Stimulated activated CD8-positive, alpha-beta memory T cell treated with anti-CD3 and anti-CD28 coated beads, Interleukin-12 subunit alpha, Interleukin-12 subunit beta, amount 100 ng/mL, for 4 hours (primary cell): ENCODE measurements at places on chromosomes 7 and 10.

- no peak for DNase-seq
Measured at GRCh38 chr7:74033372-74034311, 5.7 kb downstream of the ELN start.

- DNase-seq: peak; percentile 44
Measured at GRCh38 chr10:22340329-22341189, 4.7 kb upstream of the SPAG6 start.

DNA sequence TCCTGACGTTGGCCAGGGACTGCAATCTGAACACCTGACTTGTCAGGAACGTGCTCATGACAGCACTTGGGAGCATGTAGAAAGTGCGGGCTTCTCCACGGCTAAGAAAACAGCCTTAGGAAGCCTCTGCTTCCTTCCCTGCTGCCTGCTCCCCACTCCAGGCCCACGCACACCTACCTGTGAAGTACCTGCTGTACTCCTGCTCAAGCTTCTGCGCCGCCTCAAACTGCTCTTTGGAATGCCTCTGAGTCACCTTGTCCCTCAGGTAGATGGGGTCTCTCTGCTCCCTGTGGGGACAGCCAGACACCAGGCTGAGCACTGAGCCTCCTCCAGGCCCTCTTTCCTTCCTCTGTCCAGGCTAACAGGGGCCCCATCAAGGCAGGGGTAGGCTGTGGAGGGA is 132.7 kb downstream of the DLG5 start:
- no peak for DNase-seq

DNA sequence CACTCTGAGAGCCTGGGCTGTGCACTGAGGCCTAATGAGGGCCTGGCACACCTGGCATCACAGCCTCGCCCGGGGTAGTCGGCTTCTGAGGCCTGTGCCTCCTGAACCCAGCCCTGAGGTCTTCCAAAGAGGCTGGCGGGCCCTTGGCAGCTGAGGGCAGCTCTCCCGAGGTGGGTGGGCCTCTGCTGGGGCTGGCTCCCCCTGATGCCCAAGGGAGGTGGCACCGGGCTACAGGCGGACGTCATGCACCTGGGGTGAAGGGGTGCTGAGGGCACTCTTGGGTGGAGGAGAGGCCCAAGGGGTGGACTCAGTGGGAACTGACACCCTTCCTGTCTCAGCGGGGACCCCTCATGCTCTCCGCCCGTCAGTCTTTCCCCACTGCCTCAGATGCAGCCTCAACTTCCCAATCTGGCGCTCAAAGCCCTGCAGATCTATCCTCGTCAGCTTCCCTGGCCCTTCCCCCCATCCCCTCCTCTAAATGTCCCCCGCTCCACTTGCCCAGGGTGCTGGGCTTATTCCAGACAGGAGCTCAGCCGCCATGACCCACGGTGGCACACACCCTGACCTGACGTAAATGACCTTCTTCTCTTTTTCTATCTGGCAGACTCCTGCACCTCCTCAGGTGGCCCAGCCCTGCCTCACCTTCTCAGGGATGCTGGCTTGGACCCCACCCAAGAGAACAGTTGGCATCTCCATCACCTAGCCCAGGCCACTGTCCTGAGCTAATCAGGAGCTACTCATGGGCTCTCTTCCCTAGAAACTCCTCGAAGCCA is 38.2 kb downstream of the MYL10 start:
- DNase-seq: no peak

DNA sequence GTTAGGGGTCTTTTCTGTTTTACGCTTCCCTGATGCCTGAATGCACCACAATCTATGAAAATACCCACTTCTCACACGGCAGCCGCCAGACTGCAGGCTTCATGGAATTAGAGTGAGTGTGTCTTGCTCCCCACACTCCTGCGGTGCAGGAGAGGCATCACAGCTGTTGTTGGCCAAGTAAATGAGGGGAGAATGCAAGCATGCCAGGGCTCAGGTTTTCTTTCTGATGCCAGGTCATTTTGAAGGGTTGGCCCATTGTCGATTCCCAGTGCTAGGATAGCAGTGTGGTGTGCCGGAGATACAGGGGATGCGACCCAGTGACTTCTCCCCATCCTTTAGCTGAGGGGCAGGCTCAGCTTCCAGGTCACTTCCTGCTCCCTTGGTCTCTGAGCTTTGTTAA is 16.3 kb downstream of the CXCL12 start:
- DNase-seq: no peak

DNA sequence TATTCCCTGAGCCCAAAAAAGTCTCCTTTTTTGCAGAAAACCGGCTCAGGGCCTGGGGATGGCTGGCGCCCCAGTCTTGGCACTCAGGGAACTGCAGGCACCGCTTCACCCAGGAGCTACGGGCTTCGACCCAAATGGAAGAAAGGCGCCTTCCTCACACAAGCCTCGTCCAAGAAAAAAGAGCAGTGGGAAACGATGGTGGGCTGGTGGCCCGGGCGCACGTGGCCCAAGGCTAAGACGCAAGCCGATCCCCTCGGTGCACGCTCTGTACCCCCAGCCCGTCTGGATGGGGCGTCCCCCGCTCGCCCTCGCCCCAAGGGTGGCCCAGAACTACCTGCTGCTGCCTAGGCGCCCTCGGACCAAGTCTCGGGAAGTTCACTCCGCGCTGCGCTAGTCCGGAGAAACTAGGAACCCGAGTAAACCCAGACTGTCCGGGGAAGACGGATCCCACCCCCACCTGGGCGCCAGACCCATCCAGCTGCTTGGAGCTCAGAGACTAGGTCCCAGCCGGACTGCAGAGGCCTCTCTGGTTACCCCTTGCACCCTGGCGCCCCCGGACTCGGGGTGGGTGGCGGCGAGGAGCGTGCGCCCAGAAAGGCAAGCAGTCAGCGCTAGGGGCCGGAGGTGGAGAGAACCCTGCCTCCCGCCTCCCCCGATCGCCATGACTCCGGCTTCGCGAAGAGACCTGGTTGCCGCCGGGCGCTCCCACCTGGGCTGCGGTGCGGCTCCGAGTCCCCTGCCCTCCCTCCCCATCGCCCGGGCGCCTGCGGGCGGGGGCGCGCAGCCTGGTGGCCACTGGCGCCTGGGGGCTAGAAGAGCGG is 76.4 kb downstream of the CALN1 start:
- no peak for DNase-seq

DNA sequence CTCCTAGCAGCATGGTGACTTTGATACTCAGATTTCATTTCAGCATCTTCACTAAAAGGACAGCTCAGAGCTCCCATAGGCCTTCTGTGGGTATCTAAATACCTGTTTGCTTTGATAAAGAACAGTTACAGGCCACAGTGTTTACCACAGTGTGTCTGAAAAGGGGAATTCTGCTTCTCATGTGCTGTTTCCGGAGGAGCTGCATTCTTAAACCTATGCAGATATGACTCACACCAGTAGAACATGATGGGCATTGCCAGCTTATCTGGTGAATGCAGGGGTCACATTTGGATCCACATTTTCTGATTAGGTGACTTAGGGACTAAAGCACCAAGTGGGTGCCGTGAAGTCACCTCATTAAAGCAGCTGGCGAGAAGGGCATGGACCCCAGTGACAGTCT is 52.6 kb downstream of the TRRAP start:
- no peak for DNase-seq

GRCh38 chr7:154769527-154769926 is 233.4 kb downstream of the PAXIP1 start:
- DNase-seq: no peak

DNA sequence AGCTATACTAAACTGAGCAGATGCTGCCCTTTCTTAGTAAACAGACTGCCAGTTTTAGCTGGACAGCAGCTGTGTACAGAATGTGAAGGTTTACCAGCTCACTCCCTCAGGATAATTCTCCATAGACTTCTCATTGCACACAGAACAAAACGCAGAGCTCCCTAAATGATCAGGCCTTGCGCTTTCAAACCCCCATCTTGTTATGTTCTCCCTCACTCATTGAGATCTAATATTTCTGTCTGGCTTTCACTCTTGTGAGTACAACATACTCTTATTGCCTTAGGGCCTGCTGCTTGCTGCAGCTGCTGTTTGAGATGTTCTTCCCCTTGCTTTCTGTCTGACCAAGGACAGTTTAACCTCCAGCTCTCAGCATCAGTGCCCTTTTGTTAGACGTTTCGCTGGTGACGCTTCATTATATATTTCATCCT is 17.3 kb downstream of the VWDE start:
- DNase-seq: no peak

GRCh38 chr10:99604862-99605261 is 15.4 kb downstream of the SLC25A28 start:
- DNase-seq: no peak

DNA sequence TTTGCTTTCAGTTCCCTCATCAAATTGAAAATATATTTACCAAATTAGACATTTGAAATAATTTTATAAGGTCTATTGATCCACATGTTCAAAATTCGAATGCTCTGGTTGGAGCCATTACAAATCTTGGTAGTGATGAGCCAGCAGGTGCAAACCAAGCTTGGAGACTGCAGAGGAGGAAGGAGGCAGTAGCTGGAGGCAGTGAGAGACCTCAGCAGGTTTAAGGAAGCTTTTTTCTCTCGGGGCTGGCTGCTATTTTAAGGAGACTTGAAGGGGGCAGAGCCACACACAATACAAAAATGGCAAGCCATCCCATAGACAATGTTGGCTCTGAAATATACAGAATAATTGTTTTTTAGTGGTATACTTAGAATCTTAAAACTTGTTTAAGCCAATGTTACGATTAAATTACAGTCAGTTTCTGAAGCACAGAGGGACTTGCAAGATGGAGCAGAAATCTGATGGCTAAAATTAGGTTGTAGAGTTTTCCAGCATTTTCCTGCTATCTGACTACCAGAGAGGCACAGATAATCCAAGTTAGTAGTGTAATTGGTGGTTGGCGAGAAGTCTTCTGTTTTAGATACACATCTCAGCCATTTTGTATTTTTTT is 185.8 kb downstream of the SNX10 start:
- DNase-seq: no peak

- no peak for DNase-seq
Measured at GRCh38 chr7:41977151-41977651, 259.8 kb downstream of the GLI3 start.

DNA sequence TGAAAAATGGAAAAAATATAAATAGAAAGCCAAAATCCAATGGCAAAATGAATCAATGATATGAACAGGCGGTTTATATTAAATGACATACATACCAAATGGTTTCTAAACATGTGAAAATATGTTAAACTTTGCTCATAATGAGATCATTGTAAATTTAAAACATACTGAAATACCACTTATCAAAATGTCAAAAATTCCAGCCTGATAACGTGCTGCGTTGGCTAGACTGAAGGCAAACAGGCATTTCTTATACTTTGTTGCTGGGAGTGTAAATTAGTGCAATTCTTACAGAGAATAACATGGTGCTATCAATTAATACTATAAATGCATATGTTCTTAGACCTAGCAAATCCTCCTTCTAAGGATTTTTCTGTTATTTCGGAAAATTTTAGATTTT is 225.8 kb upstream of the FAM3C start:
- DNase-seq: no peak

GRCh38 chr7:2173189-2173827 is 59.4 kb downstream of the MAD1L1 start:
- no peak for DNase-seq
